ENCODE measurements at places on chromosomes 2 and 18. TPM values are rescaled to one million over a fixed set of nuclear protein-coding genes. Genes with fewer than 3 reads are reported as not detected.

The OSGEPL1 gene
- polyA plus RNA-seq: 2.7 TPM

The LYPD6 gene
- 0.51 TPM for polyA plus RNA-seq

The TMEM198 gene
- polyA plus RNA-seq: 1.7 TPM

The ALK gene
- 0.04 TPM for polyA plus RNA-seq

The MAP2 gene
- polyA plus RNA-seq: 4.4 TPM

The SLC9A4 gene
- 2.0 TPM for polyA plus RNA-seq

The DOK6 gene
- 0.07 TPM for polyA plus RNA-seq

The EPB41L3 gene
- polyA plus RNA-seq: 28.7 TPM

The DAPL1 gene
- polyA plus RNA-seq: 426 TPM

The TRIM43 gene
- polyA plus RNA-seq: not detected

The GAL3ST2 gene
- 0.10 TPM for polyA plus RNA-seq

The CXCR2 gene
- 23.8 TPM for polyA plus RNA-seq

The CDH7 gene
- polyA plus RNA-seq: not detected

The NLRC4 gene
- 0.12 TPM for polyA plus RNA-seq

The EHD3 gene
- 24.1 TPM for polyA plus RNA-seq

The CCDC85A gene
- polyA plus RNA-seq: 0.11 TPM

The NYAP2 gene
- 0.08 TPM for polyA plus RNA-seq

The AGBL5 gene
- polyA plus RNA-seq: 10.6 TPM

The ARHGAP15 gene
- polyA plus RNA-seq: 0.69 TPM

The CHRNA1 gene
- 0.05 TPM for polyA plus RNA-seq

All from esophagus (tissue), 2 donors.